T-cell (primary cell): ENCODE measurements at places on chromosomes 7 and 10. TPM values are rescaled to one million over a fixed set of nuclear protein-coding genes. Genes with fewer than 3 reads are reported as not detected.

DNA sequence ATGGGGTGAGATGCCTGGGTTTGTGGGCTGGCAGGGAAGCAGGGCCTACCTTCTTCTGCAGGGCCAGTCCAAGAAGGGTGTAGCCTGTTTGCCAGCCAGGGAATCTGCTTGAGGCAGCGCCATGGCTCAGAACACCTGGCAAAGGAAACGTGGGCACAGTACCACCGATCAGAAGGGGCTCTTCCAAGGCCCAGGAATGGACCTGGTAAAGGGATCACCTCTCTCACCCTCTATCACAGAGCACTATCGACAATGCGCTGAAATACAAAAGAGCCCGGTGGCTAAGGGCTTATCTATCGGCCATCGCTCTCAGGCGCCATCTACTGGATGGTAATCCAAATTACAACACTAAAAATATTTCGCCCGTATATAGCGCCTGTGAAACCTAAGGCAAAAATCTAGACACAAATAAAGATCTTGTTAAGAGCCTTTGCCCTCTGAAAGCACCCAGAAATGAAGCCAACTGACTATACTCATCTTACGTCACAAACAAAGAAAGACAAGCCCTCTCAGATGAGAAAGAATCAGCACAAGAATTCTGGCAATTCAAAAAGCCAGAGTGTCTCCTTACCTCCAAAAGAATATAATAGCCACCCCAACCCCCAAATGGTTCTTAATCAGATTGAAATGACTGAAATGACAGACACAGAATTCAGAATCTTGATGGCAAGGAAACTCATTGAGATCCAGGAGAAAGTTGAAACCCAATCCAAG, 217.8 kb upstream of the HPS1 start:
- no peak for DNase-seq

- no peak for DNase-seq
Measured at GRCh38 chr10:71860243-71861029, 9.4 kb upstream of the PSAP start.

The CYP26C1 gene
- 0.40 TPM for total RNA-seq

DNA sequence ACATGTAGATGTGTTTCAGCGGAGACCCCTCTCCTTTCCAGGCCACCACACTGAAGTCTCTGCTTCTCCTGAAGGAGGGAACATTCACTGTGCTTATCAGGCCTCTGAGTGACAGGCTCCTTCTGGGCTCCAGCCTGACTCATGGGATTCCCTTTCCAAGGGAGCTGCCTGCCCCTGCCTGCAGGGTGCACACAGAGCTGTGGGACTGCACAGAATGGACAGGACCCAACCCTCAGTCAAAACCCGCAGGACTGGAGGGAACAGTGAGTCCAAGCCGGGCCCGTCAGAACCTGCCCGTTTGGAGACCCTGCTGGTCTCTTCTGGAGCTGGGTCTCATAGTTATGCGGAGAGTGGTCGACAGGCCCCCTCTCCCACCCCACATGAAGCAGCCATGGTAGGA, 32.6 kb downstream of the PLAC9 start:
- DNase-seq: no peak

The DTX2 gene
- total RNA-seq: 42.3 TPM

The PRLHR gene
- not detected for total RNA-seq
